GM18507 (cell line): ENCODE measurements at places on chromosomes 1 and 21.
A peak's percentile ranks its signal among the peaks of the same experiment; 100 is the strongest.

GRCh38 chr1:18556364-18556763 is 74.3 kb upstream of the PAX7 start:
- DNase-seq: no peak

GRCh38 chr21:23694390-23694789 is 1912.9 kb downstream of the MRPL39 start:
- no peak for DNase-seq

DNA sequence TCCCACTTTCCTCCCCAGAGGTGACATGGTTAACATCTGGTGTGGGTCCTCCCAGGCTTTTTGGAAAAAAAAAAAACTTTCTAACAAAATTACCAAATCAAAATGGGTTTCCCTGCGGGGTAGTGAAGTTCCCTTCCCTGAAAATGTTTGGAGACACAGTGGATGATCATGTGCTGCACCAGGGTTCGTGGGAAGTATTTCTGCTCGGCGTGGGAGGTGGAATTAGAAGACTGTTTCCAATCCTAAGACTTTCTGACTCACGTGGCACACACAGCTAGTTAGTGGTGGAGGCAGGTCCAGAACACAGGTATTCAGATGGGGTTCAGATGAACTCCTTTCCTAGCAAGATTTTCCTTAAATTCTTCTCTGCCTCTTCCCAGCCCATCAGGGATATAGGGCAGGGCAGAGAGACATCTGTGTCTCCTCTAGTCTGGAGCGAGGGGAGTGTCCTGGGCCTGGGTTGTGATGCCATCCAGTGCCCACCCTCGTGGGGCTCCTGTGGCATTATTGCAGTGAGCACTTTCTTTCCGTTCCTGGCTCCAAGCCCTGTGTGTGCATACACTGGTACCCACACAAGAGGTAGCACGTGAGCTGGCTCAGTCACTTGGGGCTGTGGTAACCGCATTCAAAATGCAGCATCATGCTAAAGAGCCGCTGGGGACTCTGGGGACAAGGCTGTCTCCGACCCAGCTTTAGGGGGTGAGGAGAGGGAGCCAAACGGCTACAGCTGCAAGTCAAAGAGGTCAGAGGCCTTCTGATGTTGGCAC is 27.5 kb downstream of the KCNC4 start:
- no peak for DNase-seq

DNA sequence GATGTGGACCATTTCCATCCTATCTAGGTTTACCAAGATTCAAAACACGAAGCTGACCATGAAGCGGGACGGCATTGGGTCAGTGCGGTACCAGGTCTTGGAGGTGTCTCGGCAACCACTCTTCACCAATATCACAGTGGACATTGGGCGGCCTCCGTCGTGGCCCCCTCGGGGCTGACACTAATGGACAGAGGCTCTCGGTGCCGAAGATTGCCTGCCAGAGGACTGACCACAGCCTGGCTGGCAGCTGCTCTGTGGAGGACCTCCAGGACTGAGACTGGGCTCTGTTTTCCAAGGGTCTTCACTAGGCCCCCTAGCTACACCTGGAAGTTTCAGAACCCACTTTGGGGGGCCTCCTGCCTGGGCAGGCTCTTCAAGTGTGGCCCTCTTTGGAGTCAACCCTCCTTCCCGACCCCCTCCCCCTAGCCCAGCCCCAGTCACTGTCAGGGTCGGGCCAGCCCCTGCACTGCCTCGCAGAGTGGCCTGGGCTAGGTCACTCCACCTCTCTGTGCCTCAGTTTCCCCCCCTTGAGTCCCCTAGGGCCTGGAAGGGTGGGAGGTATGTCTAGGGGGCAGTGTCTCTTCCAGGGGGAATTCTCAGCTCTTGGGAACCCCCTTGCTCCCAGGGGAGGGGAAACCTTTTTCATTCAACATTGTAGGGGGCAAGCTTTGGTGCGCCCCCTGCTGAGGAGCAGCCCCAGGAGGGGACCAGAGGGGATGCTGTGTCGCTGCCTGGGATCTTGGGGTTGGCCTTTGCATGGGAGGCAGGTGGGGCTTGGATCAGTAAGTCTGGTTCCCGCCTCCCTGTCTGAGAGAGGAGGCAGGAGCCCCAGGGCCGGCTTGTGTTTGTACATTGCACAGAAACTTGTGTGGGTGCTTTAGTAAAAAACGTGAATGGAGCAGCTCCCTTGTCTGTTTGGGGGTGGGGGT is 864 bp upstream of the CCDC24 start:
- no peak for DNase-seq

DNA sequence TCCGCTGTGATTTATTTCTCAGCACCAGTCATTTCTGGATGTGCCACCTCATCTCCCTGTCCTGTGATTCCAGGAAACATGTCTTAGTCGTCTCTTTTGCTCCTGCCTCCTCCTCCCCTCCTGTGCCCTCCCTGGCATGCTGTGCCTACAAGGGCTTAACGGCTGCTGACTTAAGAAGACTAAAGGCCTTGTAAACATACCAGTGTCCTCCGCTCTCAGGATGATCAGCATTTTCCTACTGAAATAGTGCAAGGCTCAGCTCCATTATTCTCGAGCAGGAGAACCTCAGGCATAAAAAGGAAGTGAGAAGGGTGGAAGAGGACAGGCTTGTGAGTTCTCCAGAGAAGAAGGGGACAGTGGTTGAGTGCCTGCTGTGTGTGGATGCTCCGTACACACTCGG is 61.6 kb upstream of the RUNX3 start:
- DNase-seq: no peak

- DNase-seq: no peak
Observed at GRCh38 chr1:20569523-20570098, 17.2 kb downstream of the FAM43B start.

DNA sequence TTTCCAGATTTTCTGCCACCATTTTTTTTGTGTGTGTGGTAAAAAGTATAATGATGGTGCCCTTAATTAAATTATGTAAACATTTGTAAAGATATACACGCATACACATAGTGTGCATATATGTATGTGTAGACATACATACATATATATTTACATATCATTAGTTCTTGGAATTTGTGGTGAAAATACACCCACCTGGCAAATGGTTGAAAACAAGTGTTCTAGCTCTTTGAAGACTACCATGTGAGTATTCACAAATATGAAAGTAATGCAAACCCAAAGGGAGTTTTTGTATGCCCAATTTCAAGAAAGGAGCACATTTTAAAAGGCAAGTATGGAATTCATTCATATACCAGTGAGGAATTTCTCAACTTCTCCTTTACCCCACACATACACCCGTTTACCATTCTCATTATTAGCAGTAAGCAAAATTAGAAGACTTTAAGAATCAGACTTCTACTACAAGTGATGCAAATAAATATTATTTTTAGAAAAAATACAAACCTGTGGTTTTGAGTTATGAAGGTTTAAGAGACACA is 8.0 kb downstream of the RABGAP1L start:
- DNase-seq: no peak

DNA sequence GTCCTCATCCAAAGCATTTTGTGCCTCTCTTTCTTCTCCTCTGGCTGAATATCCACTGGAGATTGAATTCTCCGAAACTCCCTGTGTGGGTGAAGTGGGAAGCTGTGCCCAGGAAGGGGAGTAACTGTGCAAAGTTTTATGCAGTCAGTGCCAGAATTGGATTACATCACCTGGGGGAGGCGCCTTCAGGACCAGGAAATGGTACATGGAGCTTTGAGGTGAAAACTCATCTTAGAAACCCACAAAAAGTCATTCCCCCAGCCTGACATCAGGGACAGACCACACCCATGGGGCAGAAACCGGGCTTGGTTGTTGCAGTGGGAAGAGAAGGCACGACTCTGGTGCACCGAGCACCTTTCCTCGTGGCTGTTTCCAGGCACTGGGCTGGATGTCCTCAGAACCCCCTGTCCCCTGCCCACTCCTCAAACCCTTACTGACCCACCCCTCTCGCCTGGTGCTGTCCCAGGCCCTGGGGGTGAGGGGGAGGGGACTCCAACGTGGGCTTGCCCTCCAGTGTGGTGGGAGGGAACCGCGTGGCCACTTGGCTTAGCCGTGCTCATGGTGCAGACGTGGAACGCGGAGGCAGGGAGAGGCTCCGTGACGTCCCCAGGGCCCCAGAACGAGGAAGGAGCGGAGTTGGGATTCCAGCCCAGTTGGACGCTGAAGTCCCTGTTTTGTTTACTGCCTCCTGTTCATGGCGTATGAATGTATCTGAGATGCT is 15.7 kb downstream of the TFF3 start:
- DNase-seq: no peak

DNA sequence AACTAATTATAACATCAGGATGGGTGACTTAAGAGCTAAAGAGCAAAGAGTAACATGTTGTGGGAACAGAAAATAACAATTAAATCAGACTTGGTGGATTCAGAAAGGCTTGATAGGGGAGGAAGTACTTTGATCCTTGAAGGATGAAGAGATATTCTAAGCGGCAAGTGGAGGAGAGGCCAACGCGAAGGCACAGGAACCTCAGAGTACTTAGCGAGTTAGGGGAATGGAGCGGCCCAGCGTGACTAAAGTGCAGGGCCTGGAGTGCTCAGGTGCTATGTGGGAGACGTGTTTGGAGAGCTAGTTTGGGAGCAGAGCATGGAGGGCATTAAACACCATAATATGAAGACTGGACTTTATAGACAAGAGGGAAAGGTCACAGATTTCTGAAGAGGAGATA is 64.3 kb downstream of the ADCY10 start:
- DNase-seq: no peak

DNA sequence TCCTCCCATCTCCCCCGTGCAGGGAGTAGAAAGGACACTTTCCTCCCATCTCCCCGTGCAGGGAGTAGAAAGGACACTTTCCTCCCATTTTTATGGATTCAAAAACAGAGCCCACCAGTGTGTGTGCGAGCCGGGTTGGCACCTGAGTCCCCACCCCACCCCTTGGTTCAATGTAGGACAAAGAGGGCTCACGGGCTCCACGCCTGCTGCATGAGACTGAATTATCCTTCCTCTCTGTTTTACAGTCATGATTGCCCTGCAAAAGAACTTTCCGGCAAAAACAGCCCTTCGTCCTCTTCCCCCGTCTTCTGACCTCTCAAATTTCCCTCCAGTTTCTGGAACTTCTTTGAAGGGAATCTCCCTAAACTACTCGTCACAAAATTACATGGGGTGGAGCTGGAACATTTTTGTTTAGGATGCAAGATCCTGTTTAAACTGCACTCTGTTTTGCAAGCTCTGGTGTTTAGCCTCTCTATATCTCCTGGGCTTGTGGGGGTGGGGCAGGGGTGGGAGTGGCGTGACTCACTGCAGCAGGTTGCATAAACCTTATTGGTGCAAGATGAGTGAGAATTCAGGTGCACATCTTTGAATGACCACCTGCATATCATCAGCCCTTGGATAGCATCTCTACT is 99.8 kb downstream of the PSMG1 start:
- no peak for DNase-seq

GRCh38 chr1:11729498-11730428 is 6.2 kb upstream of the AGTRAP start:
- no peak for DNase-seq

DNA sequence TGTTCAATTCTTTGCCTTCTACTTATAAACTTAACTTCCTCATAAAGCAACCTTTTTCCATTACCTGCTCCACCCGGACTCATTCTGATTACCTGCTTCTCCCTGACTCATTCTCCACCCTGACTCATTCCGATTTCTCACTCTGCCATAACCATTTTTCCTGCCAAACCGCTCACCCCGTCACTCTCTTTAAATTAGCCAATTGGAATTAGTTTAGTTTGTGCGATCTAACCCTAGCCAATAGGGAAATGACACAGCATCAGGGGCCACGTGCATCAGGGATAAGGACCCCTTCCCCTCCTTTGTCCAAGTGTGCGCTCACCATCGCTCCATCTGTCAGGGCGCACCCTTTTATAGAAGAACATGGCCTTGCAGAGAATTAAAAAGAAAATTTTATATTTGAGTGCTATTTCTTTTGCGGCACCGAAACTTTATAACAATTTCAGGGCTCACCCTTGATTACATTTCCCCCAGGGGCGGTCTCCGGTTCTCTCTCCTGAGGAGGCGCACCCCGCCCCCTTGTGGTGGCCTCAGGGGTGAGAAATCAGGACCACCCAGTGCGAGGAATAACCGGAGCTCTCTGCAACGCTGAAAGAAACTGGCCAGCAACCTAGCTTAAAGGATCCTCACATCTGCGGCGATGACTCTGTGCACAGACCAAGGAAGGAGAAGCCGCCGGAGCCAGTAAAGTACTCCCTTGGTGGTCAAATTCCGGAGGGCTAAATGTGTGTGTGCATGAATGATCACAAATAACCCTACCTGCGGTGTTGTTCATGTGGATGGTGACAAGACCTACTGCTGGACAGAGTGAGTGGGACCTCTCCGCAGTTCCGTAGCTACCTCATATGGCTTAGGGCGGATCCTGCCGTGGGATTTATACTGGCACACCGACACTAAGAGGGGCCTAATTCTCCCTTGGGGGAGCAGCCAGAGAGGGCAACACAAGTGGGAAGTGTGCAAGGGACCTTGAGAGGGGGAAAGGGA is 30.3 kb upstream of the CBR3 start:
- no peak for DNase-seq

DNA sequence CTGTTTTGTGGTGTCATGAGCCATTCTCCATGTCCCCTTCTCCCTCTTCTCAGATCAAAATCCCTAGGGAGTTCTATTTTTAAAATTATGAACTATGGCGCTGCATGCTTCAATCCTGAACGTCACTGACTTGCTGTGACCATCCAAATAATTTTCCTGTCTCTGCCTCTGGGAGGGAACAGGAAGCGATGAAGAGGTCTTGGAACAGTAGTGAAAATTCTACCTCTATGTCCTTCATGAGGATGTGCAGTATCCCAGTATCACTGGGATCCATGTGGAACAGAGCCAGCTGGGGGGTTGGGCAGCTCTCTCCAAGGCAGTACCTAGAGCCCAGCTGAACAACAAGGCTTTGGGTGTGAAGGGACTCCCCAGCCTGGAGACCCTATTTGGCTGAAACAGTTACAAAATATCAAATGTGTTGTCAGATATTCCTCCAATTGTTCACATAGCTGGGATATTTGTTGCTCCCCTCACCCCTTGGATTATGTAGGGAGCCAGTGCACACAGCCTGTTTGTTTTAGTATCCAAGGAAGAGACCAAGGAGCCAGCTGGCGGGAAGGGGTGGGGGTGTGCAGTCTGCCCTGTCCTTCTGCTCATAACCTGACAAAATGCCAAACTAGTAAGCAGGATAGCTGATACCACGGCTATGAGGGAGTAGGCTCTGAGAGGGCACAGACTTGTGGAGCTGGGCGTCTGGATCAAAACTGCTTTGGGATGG is 7.6 kb downstream of the DCLRE1B start:
- no peak for DNase-seq

DNA sequence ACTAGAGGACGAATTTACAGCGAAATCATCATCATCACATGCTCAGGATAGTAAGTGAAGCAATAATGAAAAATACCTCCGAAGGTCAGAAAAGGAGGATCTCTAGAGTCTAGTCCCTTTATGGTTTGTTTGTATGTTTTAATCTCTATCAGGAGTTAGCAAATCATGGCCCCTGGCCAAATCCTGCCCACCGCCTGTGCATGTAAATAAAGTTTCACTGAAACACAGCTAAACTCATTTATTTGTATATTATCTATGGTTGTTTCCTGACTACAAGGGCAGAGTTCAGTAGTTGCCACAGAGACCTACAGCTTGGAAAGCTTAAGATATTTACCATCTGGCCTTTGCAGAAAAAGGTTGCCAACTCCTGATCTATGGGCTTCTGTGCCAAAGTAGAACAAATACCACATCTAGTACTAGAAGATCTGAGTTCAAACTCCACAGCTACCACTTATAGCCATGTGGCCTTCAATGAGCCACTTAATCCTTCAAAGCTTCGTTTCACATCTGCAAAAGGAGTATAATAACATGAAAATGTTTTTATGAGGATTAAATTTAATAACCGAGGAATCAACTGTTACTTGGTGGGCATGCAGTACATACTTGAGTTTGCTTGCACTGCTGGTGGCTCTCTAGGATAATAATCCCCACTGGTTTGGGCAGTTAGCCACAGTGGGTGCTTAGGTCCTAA is 94.0 kb upstream of the KIF26B start:
- DNase-seq: no peak

- peak; percentile 58 for DNase-seq
Observed at GRCh38 chr21:37208741-37209225, 58.4 kb downstream of the VPS26C start.
